ENCODE measurements at places on chromosomes 16 and 17.
A peak's percentile ranks its signal among the peaks of the same experiment; 100 is the strongest.

- no peak for DNase-seq
Observed at GRCh38 chr16:15434425-15435215, at the start of gene BMERB1. BMERB1 (plus strand) TSS chr16:15434588; CDS start chr16:15434654, 66 bp downstream.

- DNase-seq, result no peak
Observed at GRCh38 chr17:77180503-77181357, 40.0 kb downstream of the SEC14L1 start.

DNA sequence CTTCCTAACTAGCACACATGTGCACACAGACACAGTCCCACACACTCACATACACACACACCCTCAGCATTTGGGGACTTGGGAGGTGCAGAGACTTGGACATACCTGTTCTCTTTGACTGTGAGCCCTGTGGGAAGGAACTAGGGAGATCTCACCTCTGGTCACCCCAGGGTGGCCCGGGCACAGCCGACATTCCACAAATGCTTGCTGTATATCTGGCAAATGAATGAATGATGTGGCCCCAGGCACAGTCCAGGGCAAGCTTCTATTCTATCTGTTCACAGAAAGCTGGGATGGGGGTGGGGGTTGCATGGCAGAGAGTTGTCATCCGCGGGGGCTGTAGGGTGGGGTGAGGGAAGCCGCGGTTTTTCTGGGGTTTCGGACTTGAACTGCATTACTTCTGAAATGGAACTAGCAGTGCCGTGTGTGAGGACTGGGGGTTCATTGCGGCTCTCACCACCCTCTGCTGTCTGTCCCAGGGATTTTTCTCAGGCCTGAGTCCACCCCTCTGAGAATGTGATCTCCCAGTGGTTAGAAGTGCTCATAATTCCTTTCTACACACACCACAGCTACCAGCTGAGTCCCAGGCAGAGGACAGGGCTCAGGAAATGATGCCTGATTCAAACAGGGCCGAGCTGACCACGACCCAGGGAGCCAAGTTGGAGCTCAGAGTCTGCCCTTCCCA, 3.3 kb upstream of the RIPOR1 start:
- DNase-seq, result no peak

DNA sequence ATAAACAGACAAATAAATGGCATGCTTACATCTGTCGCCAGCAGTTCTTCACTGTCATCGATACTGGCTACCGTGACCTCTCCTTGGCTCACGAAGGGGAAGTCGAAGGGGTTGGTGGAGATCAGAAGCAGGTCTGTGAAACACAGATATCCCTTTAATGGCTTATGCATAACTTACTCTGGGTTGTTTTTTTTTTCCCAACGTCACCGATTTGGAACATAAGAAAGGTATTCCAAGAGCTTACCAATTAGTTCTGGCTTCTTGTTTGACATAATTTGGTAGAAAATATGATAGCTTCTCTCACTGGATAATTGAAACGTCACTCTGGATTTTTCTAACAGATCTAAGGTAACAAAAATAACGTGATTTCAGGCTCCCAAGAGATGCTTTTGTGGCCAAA, 18.2 kb downstream of the MYH13 start:
- DNase-seq, result no peak

- no peak for DNase-seq
Observed at GRCh38 chr17:18356624-18357023, 6.7 kb downstream of the SHMT1 start.

GRCh38 chr16:65574326-65574966, 452.6 kb upstream of the CDH11 start:
- DNase-seq, result no peak

DNA sequence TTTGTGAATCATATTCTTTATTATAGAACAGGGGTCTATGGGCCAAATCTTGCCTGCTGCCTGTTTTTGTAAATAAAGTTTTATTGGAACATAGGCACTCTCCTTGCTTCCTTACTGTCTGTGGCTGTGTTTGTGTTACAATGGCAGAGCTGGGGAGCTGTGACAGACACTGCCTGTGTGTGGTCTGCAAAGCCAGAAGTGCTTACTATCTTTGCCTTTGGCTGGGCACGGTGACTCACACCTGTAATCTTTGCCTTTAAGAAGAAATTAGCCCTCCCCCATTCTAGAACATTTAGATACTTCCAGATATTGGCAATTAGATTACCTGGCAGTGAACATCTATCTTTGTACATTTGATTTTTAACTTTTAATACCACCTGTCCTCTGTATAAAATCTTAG, 308.3 kb downstream of the FOXL1 start:
- DNase-seq, result no peak

DNA sequence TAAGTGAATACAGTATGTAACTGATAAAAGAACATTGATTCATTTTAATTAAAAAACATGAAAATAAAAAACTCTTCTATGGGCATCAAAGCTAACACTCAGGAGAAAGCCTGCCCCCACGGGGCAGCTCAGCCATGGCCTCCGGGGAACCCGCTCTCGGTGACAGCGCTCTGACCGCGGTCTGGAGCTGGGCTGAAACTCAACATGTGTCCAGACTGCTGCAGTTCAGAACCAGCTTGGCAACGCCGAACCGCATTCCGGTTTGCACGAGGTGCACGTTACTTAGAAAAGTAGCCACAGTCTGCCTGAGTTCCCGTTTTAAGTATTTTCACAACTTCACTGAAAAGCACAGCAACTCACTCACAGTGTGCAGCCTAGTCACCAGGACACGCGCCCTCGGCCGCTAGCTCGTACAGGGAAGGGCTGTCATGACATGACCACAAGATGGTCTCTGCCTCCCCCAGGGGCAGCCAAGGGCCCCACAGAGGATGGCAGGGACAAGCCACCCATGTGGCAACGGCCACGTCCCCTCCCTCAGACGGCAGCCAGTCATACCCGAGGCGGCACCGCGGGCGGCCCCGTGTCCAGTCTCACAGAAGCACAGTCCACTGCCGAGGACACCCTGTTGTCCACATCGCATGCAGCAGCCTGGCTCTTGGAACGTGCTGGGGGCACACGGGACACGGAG, 77.1 kb upstream of the METRNL start:
- DNase-seq, result no peak

- no peak for DNase-seq
Observed at GRCh38 chr16:14007450-14007849, 63.7 kb upstream of the MRTFB start.

DNA sequence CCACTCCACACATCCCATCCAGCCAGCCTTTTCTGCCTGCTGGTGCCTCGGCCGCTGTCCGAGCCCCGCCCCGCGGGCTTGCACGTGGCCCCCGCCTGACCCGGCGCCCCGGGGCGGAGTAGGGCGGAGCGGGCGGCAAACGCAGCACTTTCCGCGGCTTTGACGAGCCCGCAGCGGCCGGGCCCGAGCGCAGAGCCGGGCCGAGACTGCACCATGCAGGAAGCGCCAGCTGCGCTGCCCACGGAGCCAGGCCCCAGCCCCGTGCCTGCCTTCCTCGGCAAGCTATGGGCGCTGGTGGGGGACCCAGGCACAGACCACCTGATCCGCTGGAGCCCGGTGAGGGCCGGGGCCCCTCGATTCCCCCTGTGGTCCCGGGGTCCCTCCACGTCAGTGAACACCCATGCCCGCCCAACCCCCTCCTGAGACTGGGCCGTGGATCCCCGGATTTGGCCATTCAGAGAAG, at the start of gene HSF4:
Gene HSF4 (plus strand): TSS at position 147 of the 463 bp plus-strand sequence. CDS start 67 bp downstream, at position 214.
- DNase-seq, result no peak

DNA sequence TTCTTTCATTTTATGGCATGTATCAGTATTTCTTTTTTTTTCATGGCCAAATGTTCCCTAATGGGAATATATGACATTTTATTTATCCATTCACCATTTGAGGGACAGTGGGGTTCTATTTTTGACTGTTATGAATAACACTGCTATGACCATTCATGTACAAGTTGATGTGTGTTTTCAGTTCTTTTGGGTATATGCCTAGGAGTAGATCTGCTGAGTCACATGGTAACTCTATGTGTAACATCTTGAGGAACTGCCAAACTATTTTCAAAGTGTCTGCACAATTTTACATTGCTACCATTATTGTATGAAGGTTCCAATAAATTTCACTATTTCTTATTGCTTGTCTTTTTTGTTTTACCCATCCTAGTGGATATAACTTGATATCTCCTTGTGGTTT, 223.0 kb downstream of the TANC2 start:
- DNase-seq, result no peak

DNA sequence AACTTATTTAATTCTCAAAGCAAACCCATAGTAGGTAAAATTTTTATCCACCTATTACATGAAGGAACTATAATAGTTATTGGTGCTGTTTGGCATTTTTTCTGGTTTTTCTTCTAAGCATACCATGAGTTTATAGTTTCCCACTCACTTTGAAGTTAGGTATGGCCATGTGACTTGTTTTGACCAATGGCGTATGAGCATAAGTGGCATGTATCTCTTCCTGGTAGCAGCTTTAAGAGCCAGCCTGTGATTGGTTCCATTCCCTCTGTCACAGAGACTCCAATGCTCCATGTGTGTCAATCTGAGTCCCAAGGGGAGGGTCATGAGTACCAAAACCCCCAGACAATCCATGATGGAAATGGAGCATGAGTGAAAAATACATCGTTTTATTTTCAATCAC, 282.9 kb upstream of the N4BP1 start:
- no peak for DNase-seq

GRCh38 chr16:27726621-27727261, 176.8 kb downstream of the KATNIP start:
- no peak for DNase-seq

- DNase-seq, result no peak
Observed at GRCh38 chr17:50133028-50133768, 3.2 kb upstream of the SAMD14 start.

- no peak for DNase-seq
Observed at GRCh38 chr17:28427371-28427770, 21.4 kb upstream of the SLC46A1 start.

GRCh38 chr16:21053590-21053989, 97.1 kb downstream of the DNAH3 start:
- DNase-seq, result no peak

GRCh38 chr17:45230787-45231480, 9.2 kb downstream of the FMNL1 start:
- DNase-seq, result no peak

DNA sequence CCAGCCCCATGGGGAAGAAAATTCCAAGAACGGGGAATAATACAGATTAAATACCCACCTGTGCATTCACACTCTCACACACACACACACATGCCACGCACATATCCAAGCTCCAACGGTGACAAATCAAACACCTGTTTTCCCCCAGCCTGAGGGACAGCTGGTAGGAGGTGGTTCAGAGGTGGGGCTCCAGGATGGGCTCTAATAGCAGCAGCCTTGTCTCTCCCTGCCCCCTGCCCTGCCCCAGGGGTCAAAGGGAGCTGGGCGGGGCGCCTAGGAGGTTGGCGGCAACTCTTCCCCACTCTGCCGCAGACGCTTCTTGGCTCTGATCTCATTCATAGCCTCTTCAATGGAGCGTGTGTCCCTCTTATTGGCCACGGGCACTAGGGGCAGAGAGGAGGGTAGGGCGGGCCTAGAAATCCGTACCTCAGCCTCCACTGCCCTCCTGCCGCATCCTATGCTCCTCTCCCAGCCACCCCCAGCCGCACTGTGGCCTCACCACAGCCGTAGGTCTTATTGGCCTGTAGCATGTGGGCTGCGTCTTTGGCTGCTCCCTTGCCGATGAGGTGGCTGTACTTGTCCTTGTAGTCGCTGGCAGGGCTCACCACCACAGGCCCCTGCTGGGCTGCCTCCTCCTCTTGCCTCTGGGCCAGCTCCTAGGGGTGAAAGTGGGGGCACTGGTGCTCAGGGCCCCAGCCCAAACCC, 8.2 kb downstream of the SPAG7 start:
- no peak for DNase-seq

DNA sequence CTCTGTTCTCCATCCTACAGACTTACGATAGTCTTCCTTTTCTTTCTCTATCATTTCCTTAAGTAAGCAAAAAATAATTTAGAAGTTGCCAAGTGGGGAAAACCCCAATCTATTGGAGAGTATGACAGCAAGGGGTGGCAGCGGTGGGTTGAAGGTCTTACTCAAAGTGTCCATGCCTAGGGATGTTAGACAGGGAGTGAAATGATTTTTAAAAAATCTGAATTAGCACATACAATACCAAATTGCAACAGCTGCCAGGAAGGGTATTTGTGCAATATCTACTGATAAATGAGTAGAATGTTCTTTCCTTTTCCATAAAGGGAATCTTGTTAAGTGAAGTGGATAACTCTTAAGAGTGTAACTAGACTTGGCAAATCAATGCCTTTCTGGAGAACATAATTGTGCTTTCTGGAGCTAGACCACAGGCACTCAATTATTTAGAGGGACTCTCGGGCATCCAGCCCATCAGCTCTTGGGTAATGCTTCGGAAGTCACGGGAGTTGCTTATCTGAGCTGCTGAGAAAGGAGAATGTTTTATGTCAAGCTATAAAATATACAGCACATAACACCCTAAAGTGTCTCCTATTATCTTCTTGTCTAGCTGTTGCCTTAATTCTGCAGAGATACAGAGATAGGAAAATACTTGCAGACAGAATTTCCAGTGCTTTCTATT, 151.5 kb downstream of the KCNJ2 start:
- no peak for DNase-seq

GRCh38 chr17:45247429-45248131, 14.3 kb downstream of the SPATA32 start:
- peak; percentile 67 for DNase-seq

GRCh38 chr16:21263640-21264570, 14.2 kb downstream of the CRYM start:
- no peak for DNase-seq

- no peak for DNase-seq
Observed at GRCh38 chr16:67430504-67430976, 381 bp upstream of the HSD11B2 start.

DNA sequence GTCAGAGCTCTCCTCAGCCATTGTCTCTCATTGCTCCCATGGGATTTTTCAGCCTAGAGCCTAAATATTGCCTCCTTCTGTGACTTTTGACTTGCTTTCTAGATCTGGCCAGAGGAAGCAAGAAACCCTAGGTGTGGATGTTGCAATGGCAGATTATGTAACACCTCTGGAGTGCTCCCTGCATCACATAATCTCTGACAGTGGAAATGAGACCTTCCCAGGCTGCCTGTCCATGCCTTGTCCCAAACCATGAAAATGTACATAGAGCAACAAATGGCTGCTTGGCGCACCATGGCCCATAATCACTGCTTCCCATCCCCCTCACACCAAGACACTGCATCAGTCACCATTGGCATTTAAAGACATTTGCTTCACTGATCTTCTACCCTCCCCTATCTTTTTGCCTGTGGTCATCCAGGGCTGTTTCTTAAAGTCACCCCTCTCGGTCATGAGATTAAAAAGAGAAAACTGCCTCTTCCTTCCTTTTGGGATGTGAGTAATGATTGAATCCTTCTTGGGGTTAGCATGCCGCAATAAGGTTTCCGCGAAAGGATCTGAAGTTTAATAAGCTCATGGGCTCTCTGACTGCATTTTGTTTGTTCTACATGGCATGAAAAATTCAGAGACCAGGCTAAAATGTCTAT, 34.2 kb upstream of the CCL2 start:
- no peak for DNase-seq
